ELR (cell line): ENCODE measurements at places on chromosomes 6 and 20.

DNA sequence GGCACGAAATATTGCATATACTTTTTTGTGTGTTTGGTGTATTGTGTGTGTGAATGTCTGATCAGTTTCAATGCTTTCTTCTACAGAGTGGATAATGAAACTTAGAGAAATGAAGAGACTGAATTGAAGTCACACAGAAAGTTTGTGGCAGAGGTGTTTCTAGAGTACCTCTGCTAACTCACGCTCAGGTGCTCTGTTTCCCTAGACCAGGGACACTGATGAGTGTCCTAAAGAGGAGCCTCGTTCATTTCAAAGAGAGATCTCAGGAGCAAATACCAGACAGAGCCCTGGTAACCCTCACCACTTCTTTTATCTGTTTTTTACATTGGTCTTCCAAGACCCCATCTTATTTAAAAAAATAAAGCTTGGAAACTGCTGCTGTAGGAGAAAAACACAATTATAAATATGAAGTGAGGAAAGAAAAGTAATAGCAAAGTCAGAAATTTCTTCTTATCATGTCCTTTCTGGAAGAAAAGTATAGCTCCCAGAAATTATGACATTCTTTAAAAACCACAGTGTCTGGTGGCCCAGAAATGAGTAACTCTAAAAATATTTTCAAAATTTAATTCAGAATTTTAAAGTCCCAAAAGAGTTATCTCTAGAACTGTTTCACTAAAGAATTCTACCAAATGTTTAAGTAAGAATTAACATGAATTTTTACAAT lies 720.6 kb downstream of the RFPL4B start:
- peak; percentile 69 for DNase-seq

DNA sequence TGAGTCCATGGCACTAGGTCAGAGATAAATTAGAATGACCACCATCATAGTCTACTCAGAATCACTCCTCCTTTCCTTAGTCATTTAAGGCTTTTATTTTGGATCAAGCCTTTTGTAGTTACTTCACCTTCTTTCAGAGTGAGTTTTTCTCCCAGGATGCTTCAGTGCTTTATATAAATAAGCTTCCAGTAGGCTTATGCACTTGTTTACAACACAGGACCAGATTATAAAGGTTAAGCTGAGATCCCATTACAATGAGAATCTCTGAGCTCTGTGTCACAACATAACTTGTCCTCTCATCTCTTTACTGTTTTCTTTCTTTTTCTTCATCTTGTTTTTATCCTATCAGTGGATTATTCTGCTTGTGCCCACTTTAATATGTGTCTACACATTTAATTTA lies 47.9 kb downstream of the CEP57L1 start:
- DNase-seq, result no peak

DNA sequence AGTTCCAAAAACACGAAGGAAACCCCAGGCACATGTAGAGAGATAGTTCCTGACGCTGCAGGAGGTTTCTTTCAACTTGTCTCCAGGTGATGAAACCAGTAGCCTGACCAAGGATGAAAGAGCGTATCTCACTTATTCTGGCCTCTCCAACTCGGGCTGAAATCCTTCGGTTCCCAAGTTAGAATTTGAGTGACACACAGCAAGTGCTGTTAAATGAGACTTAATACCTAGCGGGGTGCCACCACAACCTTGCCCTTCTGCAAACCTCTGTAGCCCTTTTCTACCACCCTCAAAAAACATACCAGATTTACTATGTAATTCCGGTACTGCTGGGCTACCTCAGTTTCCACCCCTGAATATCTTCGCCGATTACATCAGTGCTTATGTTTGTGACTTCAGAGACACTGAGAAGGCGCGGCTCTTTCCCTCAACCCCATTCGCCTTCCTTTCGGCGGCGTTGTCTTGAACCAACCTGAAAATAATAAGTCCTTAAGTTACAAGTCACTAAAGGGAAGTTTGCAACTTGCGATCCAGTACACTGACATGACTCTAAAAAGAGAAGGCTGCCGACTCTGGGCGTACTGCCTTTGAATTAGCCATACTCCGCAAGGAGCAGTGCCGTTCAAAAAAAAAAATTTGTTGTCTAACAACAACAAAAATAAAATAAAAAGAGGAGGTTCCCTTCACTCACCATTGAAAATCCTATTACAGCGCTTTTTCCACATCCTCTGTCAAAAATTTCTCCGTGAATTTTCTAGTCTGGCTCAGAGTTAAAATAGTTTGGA lies 194.9 kb upstream of the ZNF184 start:
- peak; percentile 33 for DNase-seq

DNA sequence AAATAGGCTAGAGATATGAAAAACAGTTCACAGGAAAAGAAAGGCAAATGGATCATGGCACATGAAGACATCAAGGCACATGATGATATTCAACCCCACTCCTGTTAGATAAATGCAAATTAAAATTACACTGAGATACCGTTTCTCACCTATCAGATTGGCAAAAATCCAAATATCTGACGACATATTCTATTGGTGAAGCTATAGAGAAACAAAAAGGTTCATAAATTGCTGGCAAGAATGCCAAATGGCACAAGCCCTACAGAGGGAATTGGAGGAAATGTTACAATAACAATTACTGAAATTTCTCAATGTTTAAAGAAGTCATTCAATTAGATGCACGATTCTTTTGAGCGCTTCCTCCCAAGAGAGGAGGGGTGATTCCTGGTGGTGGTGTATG lies 45.3 kb upstream of the DSN1 start:
- no peak for DNase-seq

- DNase-seq, result peak; percentile 90
Measured at GRCh38 chr20:21323640-21324039, 20.5 kb downstream of the XRN2 start.

- peak; percentile 89 for DNase-seq
Measured at GRCh38 chr6:82045965-82046756, 201.4 kb downstream of the IBTK start.

DNA sequence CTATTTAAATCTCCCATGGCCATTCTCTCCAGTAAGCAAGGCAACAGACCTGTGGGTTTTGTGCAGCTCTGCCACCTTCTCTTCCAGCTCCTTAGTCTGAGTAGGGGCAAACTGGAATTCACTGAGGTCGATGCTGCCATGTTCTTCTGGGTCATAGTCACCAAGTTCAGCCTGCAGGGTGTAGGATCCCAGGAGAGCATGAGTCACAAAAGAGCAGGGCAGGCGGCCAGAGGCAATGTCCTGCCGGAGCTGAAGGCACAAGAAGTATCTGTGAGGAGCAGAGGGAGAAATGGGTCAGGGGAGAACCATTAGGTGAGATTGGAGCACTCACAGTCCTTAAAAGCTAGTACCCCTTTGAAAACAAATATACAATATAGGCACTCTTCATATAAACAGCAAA lies 73.7 kb downstream of the SMLR1 start:
- DNase-seq, result peak; percentile 85

GRCh38 chr6:122472022-122472340 lies 374 bp upstream of the SERINC1 start:
- DNase-seq, result no peak
